ENCODE measurements at places on chromosomes 13 and 19.

- no peak for DNase-seq
Measured at GRCh38 chr19:57688011-57688763, 6.4 kb downstream of the ZNF551 start.

- DNase-seq, result no peak
Measured at GRCh38 chr19:4878491-4878968, 11.1 kb upstream of the PLIN3 start.

- DNase-seq, result no peak
Measured at GRCh38 chr13:99191900-99192399, 8.7 kb upstream of the UBAC2 start.

DNA sequence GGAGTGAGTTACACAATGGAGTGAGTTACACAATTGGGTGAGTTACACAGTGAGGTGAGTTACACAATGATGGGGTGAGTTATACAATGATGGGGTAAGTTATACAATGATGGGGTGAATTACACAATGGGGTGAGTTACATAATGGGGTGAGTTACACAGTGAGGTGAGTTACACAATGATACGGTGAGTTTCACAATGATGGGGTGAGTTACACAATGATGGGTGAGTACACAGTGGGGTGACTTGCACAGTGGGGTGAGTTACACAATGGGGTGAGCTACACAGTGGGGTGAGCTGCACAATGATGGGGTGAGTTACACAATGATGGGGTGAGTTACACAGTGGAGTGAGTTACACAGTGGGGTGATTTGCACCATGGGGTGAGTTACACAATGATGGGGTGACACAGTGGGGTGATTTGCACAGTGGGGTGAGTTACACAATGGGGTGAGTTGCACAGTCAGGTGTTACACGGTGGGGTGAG lies 52.5 kb upstream of the GAS6 start:
- no peak for DNase-seq

DNA sequence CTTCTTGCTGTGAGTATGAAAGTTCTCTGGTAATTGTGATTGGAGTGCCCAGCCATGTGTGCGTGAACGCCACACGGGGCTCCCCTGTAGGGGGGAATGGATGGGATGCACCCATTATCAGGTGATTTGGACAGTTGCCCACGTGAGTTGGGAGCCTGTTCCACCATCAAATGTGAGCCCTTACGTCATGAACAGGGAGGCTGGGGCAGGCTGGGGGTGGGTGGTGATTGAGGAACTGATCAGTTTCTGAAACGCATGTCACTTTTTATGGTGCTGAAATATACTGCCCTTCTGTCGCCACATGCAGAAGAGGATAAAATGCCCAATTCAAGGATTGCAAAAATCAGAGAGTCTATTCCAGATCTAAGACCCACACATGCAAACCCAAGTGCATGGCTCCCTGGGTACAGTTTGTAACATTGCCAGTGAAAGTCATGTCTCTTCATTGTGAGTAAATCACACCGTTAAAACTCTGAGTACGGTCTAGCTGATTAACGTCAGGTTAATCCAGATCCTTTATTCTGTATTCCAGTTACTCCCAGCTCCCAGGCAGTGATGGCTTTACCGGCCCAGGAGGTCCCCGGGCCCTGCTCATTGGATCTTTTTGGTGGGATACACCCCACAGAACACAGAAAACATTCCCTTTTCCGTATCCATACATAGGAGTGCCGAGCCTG lies 90.2 kb downstream of the RAB20 start:
- DNase-seq, result no peak

GRCh38 chr13:30158774-30159445 lies 148.4 kb downstream of the KATNAL1 start:
- peak; percentile 39 for DNase-seq

- DNase-seq, result no peak
Measured at GRCh38 chr13:25796474-25796873, 255.3 kb downstream of the SHISA2 start.

- no peak for DNase-seq
Measured at GRCh38 chr19:11736696-11737095, 2.0 kb downstream of the ZNF823 start.

DNA sequence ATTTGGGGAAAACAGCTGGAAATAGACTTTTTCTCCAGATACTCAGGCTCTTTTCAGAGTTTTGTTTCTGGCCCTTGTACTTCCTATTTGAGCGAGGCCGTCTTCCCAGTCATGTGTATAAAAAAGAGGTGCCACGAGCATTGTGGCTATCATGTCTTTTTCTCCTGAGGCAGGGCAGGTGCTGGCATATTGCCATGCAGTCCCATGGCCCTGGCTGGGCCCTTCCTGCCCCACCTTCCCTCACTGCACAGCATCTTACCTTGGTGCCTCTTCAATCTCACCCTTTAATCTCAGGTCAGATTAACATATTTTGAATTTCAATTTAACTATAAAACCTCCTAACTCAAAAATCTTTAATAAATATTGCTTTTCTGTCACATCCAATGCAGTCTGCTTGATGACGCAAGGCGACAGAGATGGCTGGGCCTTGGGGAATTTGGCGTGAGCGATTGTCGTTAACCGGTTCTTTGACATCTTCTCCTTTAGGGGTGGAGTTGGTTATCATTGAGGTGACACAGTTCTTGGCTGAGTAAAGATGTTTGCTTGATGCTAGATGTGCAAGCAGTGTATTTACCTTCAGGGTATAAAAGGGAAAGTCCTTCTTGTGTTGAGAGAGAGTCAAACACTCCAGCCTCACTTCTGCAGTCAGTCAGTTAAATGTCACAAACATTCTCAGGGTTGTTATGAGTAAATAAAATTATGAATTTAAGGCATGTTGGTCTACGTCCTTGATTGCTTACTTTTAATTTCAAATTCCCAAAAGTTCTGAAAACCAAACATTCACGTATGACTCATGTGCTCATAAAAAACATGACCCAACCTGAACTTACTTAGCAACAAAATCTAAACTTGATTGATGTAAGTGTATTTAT lies 289.9 kb downstream of the MYO16 start:
- DNase-seq, result no peak

DNA sequence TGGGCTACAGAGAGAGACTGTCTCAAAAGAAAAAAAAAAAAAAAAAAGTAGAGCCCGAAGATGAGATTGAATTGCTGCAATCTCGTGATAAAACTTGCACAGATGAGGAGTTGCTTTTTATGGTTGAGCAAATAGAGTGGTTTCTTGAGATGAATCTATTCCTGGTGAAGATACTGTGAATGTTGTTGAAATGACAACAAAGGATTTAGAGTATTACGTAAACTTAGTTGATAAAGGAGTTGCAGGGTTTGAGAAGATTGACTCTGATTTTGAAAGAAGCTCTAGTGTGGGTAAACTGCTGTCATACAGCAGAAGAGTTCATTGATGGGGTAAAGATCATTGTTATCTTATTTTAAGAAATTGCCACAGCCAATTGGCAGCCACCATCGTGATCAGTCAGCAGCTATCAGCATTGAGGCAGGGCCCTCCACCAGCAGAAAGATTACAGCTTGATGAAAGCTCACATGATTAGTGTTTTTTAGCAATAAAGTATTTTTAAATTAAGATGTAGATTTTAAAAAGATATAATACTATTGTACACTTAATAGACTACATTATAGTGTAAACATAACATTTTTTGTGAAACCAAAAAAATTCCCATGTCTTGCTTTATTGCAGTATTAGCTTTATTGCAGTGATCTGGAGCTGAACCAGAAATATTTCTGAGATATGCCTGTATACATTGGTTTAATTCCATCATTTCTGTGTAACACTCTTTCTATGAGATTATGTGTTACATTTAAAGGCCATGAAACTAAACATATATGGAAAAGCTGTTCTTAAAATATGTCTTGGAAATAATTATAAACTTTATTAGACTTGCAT lies 43.1 kb downstream of the ZMYM2 start:
- no peak for DNase-seq

DNA sequence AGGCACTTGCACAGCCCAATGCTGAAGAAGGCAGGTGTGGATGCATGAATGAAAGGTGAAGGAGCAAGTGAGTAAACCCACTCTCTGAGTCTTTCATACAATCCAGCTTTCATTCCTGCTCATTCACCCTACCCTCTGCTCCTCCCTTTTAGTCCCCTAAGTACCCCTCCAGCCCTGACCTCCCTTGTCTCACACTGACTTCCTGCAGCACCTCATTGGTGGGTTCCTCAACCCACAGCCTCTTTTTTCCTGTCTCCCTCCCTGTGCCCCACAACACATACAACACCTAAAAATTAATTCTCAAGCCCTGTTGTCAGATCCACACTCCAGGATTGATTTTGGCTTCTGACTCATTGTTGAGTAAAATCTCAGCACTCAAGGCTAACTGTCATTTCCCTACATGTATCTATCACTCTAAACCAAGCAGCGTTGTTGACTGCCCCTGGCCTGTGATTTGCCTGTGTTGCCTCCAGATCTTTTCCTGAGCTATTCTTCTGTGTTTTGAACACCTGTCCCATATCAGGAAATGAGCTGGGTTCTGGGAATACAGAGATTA lies 177.3 kb upstream of the SERP2 start:
- DNase-seq, result no peak

- no peak for DNase-seq
Measured at GRCh38 chr13:45084515-45084914, 35.8 kb upstream of the GTF2F2 start.

DNA sequence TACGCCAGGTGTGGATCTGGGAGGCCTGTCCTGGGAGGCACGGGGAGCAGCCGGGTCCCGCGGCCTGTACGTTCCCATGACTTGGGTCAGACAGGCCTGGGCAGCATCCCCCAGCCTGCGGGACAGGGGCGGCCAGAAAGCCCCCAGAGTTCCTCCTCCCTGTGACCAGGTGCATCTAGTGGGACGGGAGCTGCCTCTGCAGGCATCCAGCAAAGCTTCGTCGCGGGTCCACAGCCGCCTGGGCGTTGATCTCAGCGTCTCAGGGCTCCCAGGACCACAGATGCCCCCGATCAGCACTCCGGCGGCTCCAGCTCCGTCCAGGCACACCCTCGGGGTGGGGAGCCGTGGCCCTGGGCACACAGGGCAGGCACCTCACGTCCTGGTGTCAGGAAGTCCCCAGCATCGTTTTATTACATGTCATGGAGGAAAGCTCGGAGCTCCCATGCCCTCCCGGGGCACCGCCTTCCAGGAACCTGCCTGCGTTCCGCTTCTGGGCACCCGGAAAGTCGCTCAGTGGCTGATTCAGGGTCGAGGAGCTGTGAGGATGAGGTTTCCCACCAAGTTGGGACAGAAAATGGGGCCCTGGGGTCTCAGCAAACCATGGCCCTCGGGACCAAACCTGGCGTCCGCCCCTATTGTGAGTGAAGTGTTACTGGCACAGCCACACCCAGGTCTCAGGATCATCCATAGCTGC lies 1.5 kb upstream of the GZMM start:
- DNase-seq, result no peak

GRCh38 chr13:30148786-30149185 lies 158.6 kb downstream of the KATNAL1 start:
- DNase-seq, result no peak

GRCh38 chr13:52669677-52670076 lies 17.0 kb downstream of the SUGT1 start:
- DNase-seq, result no peak

DNA sequence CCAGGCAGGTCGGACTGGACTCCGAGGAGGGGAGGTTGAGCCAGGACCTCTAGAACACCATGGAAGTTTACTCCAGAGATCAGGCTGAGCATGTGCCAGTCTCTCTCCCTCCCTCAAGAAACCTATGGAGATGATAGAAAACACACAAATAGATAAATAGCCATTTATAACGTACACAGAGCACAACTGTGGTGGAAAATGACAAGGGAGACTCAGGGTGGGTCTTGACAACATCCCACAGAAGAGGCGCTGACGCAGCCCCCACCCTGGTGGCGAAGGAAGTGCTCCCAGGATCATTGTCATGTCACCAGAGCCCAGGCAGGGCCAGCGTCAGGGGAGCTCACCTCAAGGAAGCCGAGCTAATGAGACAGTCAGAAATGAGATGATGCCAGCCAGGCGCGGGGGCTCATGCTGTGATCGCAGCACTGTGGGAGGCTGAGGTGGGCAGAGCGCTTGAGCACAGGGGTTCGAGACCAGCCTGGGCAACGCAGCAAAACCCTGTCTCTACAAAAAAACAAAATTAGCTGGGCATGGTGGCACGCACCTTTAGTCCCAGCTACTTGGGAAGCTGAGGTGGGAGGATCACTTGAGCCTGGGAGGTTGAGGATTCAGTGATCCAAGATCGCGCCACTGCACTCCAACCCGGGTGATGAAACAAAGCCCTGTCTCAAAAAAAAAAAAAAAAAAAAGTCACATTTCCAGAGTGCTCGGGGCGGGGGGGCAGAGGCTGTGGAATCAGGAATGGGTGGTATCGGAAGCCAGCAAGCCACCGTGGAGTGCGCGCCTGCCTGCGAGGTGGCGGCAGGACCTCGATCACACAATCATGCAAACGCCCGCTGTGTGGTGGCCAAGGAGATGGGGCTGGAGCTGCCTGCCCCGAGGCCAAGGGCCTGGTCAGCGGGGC lies 178.4 kb downstream of the KDM4B start:
- no peak for DNase-seq

- no peak for DNase-seq
Measured at GRCh38 chr13:51673165-51673564, 88.9 kb downstream of the WDFY2 start.

- no peak for DNase-seq
Measured at GRCh38 chr19:58001895-58002369, 688 bp downstream of the ZNF606 start.

DNA sequence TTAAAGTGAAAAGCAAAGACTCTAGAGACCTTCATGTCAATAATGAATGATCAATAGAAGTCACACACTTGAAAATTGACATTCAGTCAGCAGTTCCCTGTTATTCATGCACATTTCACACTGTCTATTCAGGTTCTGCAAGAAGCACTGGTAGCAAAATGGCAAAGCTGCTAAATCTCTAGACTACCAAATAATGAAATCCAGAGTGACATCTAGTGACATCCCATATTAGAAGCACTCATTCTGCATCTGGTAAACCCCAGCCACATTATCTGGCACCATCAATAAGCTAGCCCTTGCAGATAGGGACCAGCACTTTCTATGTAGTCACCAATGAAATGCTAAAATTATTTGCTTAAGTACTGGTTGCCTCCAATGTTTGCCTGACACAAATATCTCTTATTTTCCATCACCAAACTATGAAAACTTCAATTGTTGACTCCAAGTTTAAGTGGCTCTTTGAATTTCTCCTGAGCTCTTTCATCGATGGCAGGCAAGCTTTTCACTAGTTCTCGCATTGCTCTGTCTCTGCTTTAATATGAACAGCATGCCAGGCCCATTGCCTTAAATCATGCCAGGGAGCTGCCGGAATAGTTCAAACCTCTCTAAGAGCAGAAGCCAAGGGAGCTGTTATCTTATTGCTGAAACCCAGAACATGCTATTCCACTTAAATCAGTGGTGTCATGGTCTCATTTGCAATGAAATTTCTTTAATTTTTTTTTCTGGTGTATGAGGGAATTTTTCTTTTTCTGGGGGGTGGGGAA lies 409.9 kb downstream of the MZT1 start:
- no peak for DNase-seq

GRCh38 chr13:26872525-26873385 lies 112.2 kb upstream of the GPR12 start:
- DNase-seq, result peak; percentile 10

GRCh38 chr13:113918580-113918979 lies 54.7 kb upstream of the GAS6 start:
- DNase-seq, result no peak

Measured in HFF-Myc (cell line).